ENCODE measurements at places on chromosomes 6 and 20.

DNA sequence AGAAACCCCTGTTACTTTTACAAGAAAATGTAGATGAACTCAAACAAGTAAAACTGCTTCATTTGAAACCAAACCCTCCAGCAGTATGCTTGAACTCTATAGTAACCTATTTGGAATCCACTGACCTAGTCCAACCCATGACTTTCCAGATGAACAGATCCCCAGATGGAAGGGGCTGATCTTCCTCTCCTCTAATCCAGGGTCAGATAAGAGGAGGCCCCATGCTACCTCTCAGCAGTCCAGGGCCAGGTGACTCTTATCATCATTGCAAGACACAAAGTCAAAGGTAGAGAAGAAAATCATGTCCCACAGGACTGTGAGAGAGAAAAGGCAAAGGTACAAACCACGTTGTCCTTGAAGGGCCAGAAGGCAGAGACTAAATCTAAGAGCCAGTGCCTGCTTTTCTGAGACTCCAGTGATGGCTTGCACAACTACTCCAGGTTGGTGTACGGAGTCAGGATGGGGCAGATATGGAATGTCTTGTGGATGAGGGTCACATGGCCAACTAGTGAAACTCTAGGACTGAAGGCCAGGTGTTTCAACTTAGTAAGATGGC, 81.4 kb upstream of the MYLIP start:
- no peak for DNase-seq

GRCh38 chr20:2304180-2304579, 8.4 kb downstream of the TGM3 start:
- no peak for DNase-seq

- no peak for DNase-seq
Measured at GRCh38 chr20:63499338-63499969, 571 bp upstream of the EEF1A2 start.

- DNase-seq = peak; percentile 99
Measured at GRCh38 chr6:136289579-136290409, at the start of gene BCLAF1. BCLAF1 (minus strand) TSS chr6:136289846; CDS start chr6:136279866, 9,980 bp downstream.

GRCh38 chr6:26059941-26060340, 27.3 kb upstream of the HFE start:
- no peak for DNase-seq

- no peak for DNase-seq
Measured at GRCh38 chr6:82017288-82017687, 230.3 kb downstream of the IBTK start.

GRCh38 chr6:121573481-121573880, 138.0 kb downstream of the GJA1 start:
- no peak for DNase-seq

DNA sequence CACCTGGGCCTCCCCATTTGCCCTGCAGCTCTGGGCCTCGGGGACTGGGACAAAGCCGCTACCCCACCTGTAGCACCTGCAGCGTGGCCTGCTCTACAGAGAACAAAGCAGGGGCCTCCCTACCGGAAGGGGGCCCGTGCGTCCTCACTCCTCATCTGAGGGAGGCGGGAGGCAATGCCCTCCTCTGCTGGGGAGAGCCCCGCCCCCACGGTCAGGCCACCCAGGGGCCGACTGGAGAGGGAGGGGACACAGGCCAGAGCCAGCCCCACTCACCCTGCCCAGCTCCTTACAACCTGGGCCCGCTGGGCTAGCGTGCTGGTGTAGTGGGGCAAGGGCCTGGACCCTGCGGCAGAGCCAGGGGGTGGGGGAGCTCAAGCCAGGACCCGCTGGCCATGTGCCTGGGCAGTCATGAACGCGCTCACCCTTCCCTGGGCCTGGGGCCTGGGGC, 8.0 kb downstream of the LAMA5 start:
- no peak for DNase-seq

DNA sequence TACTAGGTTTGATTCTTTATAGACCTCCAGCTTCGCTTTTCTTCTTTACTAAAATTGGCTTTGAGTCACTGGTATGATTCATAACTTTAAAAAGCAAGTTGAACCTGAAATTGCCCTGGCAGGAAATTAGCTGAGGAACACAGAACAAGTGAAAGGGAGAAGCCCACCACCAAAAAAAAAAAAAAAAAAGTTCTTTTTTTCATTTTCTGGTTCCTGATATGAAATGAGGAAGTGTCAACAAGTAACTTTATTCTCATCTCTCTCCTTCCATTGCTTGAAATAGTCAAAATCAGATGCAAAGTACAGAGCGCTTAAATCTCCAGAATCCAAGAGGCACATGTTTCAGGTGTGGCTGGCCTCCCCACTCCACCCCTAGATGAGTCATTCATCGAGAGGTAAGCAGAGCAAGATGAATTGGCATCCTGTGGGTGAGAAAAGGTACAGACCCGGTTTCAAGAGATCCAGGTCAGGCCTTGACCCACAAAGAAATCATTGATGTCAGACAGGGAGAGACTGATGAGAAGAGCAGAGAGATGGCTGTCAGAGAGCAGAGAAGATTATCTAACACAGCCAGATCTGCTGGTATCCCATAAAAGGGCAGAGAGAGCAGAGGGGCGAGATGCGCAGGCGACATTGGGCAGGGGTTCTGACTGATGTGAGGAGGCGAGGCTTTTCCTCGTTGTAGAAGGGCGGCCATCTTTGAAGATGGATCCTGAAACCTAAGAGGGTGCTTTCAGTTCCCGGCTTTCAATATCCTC, 54.8 kb upstream of the MBOAT1 start:
- DNase-seq = no peak

DNA sequence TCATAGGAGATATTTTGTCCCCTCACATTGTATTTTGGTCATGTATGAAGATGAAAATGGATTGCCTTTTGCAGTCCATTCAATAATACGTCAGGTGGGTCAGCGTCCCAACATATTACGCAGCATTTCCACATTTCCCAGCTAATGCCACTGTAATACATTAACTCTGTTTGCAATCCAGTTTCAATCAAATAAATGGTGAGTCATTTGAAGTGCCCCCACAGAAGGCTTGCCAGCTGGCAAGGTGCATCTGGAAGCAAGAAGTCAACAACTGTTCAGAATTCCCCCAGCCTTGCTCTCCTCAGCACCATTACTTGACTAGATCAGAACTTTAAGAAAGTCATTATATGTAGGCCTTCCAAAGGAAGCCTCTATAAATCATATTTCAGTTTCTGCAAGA, 50.4 kb downstream of the PHACTR1 start:
- no peak for DNase-seq

DNA sequence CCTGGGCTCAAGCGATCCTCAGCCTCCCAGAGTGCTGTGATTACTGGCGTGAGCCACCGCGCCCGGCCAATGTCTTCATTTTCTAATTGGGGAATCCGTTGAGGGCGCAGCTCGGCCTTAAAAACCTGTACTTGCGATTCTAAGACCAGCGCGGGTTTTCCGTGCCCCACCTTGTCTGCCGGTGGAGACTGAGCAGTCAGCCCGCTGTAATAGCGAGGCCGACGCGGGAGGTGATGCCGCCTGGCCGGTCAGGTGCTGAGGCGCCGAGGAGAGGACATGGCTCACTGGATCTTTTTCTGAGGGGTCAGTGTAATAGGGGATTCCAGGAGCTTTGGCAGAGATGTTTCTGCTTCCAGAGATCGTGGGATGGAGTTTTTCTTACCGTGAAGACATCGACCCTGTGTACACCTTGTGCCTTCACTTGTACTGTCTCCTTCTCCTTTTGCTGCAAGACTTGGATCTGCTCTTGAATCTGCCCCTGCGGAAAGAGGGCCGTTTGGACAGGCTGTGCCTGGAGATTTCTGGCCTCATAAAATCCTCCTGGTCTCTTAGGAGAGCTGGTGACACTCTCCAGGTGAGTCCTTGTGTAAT, 1.5 kb downstream of the TRIM31 start:
- no peak for DNase-seq

GRCh38 chr6:56716229-56716628, 73.5 kb upstream of the DST start:
- DNase-seq = no peak

DNA sequence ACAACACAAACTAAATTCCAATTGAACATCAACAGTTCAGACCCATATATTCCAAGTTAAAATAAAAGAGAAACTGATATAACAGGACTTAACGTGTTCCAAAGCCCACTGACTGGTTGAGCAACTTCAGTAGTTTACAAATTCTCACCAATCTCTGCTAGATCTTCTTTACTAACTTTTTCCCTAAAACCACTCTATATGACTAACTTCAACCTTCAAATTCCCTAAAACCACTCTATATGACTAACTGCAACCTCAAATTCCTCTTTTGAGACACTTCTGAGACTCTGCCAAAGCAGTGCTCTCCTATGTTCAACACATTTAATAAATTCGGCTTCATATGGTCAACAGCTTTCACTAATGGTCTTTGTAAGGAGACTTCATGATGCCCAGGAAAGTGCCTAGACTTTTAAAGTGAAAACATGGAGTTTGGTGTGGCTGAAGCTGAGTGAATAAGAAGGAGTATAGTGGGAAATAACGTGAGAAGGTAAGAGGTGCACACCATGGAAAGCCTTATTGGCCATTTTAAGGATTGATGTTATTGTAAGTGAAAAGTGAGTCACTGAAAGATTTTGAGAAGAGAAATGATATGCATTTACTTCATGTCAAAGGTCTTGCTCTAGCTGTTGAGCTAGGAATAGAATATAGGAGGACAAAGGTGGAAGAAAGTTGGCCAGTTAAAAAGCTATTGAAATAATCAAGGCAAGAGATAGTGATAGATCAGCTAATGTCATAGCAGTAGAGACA, 134.0 kb upstream of the HCRTR2 start:
- DNase-seq = no peak

GRCh38 chr6:37793067-37793466, 26.5 kb upstream of the ZFAND3 start:
- DNase-seq = no peak

DNA sequence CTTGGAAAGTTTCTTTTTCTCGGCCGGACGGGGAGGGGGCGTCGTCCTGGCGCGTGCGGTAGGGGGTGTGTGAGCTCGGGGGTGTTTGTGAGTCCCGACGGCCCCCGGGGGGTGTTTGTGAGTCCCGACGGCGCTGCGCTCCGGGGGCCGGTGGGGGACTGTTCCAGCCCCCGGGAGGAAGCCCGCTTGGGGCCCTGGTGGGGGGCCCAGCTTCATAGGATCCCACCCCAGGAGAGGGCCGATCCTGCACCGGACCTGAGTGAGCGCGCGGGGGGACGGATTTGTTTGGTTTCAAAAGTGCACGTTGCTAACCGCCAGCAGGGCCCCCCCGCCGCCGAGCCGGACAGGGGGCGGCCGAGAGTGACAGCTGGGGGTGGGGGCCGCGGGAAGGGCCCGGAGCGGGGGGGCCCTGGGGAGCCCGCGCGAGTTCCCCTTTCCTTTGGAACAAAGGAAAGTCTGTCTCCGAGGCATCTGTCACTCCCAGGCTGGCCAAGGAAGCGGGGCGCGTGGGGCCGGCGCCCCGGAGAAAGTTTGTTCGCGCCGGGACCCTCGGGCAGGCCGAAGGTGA, 485 bp downstream of the TGIF2 start:
- no peak for DNase-seq

- no peak for DNase-seq
Measured at GRCh38 chr6:121912905-121913304, 477.5 kb downstream of the GJA1 start.

DNA sequence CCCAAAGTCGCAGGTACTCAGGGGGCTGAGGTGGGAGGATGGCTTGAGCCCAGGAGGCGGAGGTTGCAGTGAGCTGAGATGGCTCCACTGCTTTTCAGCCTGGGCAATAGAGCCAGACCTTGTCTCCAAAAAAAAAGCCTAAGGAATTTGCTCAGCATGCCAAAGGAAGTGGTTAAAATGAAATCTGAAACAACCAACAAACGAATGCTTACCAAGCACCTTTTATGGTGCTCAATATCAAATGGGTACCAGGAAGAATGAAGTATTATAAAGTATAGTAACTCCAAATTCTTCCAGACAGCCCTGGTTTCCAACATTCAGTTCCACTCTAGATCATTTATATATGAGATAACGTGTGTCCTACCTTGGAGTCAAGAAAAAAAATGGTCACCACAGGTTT, 14.0 kb downstream of the GMDS start:
- no peak for DNase-seq

DNA sequence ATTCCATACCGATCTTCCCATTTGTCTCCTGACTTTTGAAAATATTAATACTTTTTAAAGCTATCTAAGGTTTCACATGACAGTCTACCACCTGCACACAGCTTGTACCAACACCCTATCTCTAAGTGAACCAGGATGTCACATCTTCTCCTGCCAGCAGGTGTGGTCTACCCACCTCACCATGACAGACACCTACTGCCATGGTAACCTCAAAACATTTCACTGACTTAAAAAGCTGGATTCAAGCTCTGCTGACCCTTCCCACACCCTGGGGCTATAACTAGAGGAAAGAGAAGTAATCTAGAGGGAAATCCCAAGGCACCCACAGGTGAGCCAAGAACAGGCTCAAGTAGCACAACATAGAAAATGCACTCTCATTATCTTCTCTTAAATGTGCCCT, 1.2 kb downstream of the SLC17A3 start:
- DNase-seq = no peak

DNA sequence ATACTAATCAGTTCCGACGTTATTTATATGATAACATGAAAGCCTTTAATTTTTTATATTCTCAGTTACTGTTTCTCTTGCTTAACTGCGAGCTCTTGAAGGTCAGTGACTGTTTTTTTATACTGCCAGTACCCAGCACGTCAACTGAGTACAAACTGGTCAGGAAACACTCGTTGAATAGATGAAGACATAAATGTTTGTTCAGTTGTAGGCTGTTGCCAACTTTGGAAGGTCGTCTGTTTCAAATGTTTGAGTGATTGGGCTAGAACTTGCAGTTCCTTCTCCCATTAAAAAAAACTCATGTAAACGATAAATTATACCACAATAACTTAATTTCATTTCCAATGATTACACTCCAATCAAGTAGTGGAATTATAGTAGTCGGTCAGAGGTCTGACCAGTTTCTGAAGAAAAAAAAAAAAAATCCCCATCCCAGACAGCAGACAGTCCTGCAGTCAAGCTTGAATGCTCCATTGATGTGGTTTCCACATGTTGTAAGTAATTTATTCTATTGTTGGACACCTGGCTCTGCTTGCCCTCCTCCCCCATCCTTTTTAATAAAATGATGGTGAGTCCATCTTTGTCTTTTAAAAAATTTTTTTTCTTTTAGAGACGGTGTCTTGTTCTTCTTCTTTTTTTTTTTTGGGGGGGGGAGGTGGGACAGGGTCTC, 81.1 kb downstream of the SASH1 start:
- DNase-seq = no peak

DNA sequence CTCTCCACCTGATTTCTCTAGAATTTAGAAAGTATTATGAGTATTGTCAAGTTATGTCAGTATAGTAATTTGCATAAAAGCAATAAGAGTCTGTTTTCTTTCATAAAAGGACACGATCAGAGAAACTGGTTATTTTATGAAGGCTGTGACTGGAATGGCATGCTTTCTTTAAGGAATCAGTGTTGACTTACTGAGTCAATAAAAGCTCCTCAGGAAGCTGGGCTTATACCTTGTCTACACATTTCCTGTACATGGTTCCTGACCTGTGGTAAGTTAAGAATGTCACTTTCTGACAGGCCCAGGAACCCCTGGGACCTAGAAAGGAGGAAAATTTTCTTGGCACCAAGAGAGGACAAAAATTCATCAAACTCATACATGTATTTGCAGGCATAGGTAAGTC, 1224.0 kb upstream of the ADGRB3 start:
- no peak for DNase-seq

- DNase-seq = no peak
Measured at GRCh38 chr6:94270091-94270948, 851.0 kb upstream of the EPHA7 start.

- no peak for DNase-seq
Measured at GRCh38 chr20:59221049-59221706, 57.6 kb downstream of the ZNF831 start.

GRCh38 chr6:164756142-164756541, 553.3 kb downstream of the C6orf118 start:
- DNase-seq = no peak

Measured in activated naive CD4-positive, alpha-beta T cell (primary cell).